ENCODE measurements at places on chromosomes 12 and 14.
A peak's percentile ranks its signal among the peaks of the same experiment; 100 is the strongest.

DNA sequence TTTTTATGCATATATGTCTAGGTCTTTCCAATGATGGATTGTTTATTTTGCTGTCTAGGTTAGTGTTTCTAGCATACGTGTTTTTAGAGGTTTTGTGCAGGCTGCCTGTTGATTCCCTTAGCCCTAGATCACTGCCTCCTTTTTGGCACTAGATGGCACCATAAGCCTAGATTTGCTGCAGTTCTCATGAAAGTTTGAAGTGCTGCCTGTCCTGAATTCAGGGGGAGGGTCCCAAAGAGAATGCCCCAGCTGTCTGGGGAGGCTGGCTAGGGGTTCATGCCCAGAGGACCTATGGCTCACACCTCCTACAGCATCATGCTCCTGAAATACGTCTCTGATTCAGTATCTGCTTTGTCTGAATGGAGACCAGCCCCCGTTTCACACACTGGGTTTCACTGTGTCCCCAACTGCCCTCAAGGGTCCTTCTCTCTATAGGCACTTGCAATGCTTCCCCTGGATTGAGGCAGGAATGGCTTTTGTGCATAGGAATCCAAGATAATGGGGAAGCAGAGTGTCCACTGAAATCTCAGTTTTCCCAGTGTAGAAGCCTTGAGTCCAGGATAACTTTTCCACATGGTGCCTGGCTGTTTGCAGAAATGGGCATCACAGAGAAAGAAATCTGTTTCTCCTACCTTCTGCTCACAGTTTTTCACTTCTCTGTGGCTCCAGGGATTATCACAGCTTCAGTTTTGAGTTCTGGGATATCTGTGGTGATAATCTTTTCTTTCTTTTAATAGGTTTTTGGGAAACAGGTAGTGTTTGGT is 14.2 kb upstream of the TXNRD1 start:
- peak; percentile 81 for DNase-seq

- DNase-seq, result no peak
Measured at GRCh38 chr12:53057816-53058500, 8.1 kb downstream of the TNS2 start.

GRCh38 chr12:108587826-108588225 is 10.1 kb downstream of the TMEM119 start:
- DNase-seq, result no peak

DNA sequence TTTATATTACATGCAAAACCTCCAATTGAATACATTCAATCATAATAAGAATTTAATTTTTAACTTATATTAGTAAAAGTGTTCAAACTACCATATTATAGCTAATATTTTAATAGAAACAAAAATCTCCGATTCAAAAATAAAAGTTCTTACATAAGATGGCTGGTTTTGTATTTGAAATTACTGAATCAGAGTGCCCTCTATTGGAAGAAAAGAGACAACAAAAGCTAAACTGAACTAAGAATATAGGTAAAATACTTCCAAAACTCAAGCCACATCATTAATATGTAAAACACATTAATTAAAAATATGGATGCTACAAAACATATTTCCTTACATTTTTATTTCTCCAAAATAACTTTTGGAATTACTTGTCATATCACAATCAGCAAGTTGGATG is 120.3 kb downstream of the GARIN6 start:
- DNase-seq, result no peak

GRCh38 chr12:15741082-15741481 is 48.1 kb downstream of the EPS8 start:
- no peak for DNase-seq
